ENCODE measurements at places on chromosomes 1 and 21.

DNA sequence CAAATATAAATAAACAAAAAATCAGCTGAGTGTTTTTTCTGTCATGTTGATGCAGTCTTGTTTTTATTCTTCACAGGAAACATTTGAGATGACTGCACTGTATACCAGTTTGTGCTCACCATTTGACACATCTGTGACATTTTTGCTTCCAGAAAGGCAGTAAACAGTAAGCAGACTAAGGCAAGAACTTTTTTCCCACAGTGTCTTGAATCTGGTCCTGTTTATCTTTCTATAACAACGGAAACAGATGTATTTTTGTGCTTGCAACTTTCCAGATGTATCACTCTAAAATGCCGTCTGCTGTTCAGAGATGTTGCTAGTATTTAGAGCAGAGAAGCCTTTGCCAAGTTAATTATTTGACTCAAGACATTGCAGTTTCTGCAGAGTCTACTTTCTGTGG, 105.5 kb downstream of the ZC3H11B start:
- DNase-seq: no peak

DNA sequence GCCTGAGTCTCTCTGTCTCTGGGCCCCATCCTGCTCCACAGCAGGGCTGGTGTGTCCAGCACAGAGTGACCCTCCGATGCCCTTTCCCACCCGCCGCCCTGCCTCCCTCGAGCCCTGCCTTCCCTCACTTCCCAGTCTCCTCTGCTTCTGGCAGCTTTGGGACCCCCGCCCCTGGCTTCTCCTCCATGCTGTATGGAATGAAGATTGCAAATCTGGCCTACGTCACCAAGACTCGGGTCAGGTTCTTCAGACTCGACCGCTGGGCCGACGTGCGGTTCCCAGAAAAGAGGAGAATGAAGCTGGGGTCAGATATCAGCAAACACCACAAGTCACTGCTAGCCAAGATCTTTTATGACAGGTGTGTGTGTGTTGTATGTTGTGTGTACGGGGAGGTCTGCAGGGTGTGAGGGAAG, 14.3 kb downstream of the MOV10 start:
- no peak for DNase-seq

DNA sequence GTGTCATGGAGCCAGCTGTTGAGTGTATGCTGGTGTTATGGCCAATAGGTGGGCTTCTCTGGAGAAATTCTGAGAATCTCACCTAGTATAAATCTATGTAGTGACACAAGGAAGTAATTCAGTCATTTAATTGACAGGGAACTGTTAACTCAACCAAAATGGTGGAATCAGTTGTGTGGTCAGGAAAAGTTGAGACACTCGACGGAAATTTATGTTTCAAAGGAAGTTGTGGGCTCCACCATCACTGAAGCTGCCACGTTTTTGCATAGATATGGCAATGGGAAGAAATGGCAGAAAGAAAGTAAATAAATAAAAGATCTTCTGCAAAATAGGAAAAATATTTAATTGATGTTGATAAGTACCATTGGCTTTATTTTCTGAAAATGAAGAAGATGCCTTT, 84.5 kb downstream of the ATP6V1G3 start:
- DNase-seq: no peak

DNA sequence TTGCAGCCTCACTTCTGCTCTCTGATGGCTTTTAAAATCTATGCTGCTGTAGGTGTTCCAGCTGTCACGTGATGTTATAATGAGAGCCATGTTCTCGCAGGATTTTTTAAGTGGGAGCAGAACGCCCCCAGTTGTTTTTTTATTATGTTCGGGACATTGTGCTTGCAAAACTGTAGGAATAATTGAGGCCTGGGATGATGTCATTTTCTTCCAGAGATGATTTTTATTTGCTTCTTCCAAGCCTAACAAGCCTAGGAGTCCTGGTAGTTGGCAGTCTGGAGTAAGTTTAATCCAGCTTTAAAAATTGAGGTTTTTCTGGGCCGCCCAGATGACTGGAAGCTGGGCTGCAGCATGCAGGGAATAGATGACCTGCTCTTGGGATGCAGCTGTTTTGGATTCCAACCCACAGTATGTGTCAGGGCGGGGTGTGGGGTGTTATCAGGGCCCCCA, 34.6 kb upstream of the CHIT1 start:
- DNase-seq: no peak

- DNase-seq: no peak
Observed at GRCh38 chr1:22089787-22090186, 37.3 kb downstream of the CDC42 start.

DNA sequence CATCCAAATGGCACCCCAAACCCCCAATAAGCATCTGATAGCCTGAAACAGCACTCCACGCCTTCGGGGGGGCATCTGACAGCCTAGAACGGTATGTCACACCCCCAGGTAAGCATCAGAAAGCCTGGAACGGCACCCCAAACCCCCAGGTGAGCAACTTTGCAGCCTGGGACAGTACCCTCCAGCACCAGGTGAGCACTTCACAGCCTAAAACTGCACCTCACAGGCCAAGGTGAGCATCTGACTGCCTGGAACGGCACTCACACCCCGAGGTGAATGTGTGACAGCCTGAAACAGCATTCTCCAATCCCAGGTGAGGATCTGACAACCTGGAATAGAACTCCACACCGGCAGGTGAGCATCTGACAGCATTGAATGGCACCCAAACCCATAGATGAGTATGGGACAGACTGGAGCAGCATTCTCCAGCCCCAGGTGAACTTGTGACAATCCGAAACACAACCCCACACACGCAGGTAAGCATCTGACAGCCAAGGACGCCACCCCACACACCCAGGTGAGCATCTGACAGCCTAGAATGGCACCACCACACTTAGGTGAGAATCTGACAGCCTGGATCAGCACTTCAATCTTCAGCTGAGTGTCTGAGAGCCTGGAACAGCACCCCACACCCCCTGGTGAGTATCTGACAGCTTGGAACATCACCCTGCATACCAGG, 18.3 kb upstream of the MMEL1 start:
- DNase-seq: no peak

DNA sequence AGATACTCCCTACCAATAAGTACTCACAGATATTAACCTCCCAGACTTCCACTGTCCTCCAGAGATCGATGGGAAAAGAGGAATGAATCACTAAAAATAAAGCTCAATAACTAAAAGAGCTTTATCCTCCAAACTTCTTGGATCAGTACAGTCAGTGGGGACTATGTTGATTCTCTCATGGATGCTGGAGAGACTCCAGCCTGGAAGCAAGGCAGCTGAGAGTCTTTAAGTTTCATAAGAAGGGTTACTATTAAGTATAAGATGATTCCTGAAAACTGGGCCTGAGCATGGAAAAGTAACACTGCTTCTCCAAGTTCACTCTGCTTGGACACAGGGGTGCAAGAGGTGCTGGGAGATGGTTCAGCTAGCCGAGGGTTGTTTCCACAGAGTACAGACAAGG, 6.2 kb upstream of the DDR2 start:
- DNase-seq: no peak

DNA sequence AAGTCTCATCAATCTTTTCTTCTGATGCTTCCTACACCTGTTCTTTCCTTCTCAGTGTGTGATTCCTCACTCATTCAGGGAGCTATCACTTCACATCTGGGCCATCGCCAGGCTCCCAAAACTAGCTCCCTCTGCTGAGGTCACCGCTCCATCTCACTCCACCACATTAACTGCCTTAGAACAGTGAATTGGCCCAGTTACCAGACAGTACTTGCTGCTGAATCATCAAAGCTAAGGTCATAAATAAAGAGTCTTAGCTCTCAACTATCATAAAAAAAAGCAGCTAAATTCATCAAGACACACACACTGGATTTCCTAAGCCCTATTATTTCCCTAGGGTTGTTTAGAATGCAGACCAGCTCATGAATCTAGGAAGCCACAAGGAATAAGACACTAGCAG, 18.8 kb upstream of the SRM start:
- no peak for DNase-seq

DNA sequence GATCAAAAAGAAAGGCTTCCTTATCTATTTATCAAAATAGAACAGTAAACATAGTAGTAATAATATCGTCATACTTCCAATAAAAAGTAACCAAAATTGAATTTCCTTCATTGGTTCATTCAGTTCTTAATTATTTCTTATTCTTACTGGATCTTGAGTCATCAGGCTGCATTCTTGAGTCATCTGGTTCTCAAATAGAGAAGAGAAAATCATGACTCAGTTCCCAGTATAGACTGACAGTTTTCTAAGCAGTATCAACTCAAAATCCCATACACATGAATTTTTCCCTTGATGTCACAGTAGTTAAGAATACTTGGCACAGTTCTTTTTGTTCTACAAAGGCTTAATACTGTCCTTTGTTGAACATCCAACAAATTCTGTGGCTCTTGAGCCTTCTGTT, 626.9 kb upstream of the ADGRL4 start:
- no peak for DNase-seq

- DNase-seq: no peak
Observed at GRCh38 chr1:89390707-89391106, 26.8 kb downstream of the GBP6 start.

DNA sequence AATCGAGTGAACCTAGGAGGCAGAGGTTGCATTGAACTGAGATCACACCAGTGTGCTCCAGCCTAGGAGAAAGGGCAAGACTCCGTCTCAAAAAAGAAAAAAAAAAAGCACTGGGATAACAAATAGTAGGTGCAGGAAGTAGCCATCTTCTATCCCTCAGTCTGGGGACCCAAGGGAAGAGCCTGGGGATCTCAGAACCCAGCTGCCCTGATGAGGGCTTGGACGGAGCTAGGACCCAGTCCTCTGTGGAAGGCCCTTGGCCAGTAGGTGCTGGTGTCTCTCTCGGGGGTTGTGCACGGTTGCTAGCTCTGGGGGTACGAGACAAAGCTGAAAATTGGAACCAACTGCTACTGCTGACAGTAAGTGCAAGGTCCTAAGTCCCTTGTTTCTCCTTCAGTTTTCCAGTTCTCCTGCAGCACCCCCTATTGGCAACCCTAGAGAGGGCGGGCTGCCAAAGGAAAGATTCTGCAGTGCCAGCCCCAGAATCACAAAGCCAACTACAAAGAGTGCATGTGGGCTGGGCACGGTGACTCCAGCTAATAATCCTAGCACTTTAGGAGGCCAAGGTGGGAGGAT, 57.6 kb upstream of the KIF1B start:
- DNase-seq: peak; percentile 28

DNA sequence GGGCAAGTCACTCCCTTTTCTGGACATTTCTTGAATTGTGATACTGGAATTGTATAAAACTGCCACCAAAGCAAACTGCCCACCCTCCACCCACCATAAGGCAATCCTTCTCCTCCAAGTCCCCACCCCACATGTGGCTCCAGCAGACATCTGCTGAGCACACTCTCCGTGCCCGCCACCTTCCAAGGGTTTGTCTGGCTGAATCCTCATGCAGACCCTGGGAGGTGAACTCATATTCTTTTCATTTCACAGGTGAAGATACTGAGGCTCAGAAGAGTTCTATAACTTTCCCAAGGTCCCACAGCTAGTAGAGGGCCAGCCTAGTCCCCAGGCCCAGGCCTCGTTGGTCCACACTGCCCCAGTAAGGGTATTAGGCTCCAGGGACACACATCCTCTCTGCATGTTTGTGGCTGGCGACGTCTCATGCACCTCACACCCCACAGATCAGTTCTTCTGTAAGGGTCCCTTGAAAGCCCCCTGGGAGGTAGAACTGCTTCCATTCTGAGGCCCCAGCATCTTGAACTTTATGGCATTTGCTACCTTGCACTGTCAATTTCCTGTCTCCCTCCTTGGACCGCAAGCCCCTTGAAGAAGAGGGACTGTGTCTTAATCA, 14.1 kb downstream of the CNTN2 start:
- DNase-seq: no peak

DNA sequence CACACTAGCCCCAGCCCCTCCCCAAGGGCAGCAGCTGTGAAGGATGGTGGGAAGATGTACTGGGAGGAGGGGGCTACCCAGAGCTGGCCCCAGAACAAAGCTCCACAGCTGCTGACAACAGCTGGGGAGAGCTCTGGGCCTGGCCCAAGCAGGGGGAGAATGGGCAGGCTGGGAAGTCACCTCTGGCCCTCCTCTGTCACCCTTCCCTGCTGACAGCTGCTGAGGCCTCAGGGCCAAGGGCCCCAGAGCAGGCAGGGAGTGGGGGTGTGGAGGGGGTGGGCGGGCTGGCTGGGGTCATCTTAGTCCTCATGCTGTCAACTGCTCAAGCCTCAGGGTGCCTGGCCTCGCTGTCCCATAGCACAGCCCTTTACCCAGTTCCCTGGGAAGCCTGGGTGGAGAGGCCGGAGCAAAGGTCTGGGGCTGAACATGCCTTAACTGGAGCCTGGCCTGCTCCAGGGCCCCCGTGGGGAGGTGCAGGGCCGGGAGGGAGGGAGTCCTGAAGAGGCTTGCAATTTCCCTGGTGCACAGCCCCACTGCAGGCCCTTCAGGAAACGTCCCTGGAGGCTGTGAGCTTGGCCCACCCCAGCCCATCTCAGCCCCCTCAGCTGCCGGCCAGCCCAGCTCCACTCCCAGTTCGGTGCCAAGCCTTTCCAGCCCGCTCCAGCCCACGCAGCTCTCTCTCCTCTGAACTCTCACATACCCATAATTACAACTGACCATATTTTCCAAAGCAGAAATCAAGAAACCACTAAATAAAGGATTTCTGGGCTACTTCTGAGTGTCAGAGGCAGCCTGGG, 25.7 kb downstream of the HSPG2 start:
- DNase-seq: no peak

- DNase-seq: no peak
Observed at GRCh38 chr21:43275421-43276211, 106.8 kb downstream of the CRYAA start.

DNA sequence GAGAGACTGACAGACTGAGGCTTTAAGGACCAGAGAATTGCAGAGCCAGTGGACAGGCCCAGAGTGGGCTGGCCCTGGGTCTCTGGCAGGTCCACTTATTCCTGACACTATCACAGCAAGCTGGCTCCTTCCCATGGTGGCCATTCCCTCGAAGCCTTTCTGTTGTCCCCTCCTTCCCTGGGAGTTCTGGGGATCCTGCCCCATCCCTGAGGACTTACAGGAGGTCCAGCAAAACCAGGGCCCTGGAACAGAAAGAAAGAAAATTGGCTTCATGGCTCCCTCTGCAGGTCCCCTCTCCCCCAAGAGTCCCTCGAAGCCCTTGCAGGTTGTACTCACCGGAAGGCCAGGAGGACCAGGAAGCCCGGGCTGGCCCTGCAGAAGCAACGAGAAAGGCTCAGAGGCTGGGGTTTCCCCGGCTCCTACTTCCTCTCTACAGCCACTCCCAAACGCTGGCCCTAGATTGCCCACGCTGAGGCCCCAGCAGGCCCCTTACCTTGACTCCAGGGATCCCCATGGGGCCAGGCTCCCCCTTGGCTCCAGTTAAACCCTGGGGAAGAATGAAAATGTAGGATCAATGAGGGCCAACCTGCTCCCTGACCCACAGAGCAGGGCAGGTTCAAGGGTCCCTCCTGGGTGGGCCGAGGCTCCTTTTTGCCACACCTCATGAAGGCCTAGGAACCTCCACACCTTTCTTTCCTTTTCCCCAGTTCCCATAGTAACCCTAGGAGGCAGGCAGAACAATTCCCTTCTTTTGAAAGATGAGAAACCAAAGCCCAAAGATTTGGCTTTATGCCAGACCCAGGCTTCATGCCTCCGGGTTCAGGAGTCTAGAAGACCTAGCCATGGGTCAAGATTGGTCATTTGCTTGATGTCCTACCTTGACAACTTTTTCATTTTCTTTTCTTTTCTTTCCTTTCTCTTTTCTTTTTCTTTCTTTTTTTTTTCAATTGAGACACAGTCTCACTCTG, 4.6 kb downstream of the COL9A2 start:
- no peak for DNase-seq

GRCh38 chr1:21902026-21903012, 34.8 kb downstream of the HSPG2 start:
- DNase-seq: no peak

All from NCI-H345 (cell line).